Activated gamma-delta T cell treated with Interleukin-2 at 50 U/mL for 16 hours (primary cell): ENCODE measurements at places on chromosomes 4 and X.

- no peak for DNase-seq
Measured at GRCh38 chr4:118171381-118171780, 137.1 kb downstream of the NDST3 start.

- DNase-seq = no peak
Measured at GRCh38 chr4:185921583-185922555, 109.9 kb upstream of the SORBS2 start.

GRCh38 chr4:23035521-23036056 is 342.9 kb downstream of the GBA3 start:
- no peak for DNase-seq

- no peak for DNase-seq
Measured at GRCh38 chrX:24292353-24292752, 21.5 kb downstream of the SUPT20HL2 start.

DNA sequence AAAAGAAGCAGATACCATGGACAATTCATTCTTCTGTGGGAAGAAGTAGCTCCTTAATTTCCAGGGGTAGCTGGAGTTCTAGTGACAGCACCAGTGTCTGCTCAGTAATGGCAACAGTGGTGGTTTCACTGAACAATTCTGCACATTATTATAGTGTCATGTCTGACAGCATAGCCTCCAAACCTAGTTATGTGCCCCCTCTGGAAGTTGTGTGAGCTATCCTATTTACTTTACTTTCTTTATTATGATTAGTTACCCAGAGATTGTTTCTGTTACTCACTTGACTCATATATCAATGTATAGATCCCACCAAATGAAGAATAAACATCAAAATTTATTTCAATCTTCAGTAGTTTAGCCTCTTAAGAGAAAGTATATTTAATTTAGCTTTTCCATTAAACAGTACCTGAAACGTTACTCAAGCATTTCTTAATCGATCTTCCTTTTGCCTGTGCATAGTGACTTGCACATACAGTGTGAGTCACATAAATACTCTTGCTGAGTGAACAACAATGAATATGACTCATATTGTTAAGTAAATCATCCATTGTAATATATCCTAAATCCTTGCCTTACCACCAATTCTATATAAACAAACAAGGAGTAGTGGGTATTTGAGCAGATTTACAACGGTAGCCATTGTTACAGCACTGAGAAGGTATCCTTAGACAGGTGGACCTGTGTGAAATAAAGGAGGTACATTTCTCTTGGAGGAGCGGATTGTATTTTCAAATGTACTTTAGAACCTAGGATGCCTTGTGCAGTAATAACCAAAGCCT is 534.7 kb downstream of the ANKRD50 start:
- no peak for DNase-seq

GRCh38 chrX:121921258-121921657 is 873.8 kb downstream of the GLUD2 start:
- no peak for DNase-seq

- DNase-seq = no peak
Measured at GRCh38 chrX:81890521-81890920, 688.6 kb downstream of the SH3BGRL start.

- no peak for DNase-seq
Measured at GRCh38 chr4:102511830-102512605, 10.9 kb downstream of the NFKB1 start.

- DNase-seq = no peak
Measured at GRCh38 chrX:47285836-47286320, 53.1 kb downstream of the USP11 start.

DNA sequence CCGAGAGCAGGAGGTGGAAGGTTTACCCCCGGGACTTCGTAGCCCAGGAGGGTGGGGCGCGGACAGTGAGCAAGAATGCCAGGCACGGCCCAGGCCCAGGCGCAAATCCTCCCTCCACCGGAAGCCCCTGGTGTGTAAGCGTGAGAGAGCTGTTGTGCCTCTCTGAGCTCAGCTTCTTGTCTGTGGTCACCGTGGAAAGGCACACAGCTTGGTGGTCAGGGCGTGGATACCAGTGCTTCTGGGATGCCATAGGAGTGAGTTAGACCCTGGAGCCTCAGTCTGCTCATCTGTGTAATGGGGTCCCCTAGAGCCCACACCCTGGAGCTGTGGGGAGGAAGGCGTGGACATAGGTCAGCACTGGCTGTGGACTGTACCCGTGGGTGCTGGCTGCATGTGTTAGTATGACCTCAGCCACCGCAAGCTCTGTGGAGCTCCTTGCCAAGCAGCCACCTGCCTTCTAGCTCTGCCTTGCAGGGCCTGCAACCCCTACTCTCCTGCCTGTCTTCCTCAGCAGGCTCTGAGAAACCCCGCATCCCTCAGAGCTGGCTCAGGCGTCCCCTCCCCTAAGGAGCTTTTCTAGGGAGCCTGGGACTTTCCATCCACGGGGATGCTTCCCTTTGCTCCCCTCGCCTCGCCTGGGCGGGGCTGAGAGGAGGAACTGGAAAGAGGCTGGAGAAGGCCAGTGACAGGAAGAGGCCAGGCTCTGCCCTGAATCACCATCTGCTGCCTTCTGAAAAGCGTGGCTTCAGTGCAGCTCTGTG is 28.0 kb upstream of the AFAP1 start:
- no peak for DNase-seq

DNA sequence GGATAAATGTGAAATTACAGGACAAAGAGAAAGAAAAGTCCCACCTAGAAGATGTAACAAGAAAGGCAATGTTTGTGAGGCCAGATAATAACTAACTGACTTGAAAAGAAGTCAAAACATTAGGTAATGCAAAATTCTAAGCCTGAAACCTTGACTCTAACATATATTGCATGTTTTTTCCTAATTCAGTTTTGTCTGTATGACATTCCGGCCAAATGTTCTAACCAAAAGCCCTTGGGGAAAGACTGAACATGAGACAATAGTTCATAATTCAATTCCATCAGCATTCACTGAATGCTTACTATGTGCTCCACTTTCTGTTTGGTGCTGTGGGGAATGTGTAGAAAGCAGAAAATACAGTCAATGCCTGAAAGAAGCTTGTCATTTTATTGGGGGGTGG is 84.8 kb upstream of the PLAC1 start:
- no peak for DNase-seq

- DNase-seq = no peak
Measured at GRCh38 chr4:70449220-70449619, 22.8 kb upstream of the MUC7 start.

DNA sequence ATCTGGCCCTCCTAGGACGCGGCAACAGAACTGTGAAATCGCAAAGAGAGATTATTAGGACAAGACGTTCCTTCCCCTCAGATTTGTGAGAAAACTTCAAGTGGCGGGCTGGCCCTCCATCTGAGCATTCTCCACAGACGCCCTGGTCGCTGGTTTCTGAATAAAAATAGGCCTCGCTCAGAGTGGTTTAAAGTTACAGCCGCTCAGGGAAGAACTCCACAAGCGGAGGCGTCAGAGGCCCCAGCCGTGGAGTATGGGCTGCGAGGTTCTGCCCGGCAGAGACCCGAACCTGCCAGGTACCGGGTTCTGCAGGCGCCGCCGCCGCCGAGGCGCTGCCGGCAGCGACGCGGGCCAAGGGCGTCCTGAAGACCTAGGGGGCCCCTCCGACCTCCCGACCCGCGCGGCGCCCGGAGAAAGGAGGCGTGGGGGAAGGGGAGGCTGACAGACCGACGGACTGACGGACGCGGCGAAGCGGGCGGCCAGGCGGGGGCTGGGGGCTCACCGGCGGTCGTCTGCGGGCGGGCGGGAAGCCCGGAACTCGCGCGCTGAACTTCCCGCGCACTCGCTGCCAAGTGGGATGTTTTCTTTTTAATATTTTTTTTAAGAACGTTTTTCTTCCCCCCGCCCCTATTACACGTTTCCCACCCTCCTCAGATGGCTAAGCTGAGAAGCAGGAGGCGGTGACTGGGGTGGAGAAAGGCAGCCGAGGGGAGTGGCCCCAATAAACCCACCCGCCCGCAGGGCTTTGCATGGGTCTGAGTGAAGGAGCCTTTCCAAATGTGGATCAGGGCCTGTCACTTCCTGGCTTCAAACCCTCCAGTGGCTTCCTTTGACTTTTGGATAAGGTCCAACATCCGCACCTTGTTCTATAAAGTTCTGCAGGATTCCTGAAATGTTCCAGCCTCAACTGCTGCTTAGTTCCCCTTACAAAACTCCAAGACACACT is at the start of gene PABPC4L:
Gene PABPC4L (minus strand): TSS at position 574 of the 946 bp plus-strand sequence. CDS start 770 bp downstream, outside the sequence.
- DNase-seq = no peak

DNA sequence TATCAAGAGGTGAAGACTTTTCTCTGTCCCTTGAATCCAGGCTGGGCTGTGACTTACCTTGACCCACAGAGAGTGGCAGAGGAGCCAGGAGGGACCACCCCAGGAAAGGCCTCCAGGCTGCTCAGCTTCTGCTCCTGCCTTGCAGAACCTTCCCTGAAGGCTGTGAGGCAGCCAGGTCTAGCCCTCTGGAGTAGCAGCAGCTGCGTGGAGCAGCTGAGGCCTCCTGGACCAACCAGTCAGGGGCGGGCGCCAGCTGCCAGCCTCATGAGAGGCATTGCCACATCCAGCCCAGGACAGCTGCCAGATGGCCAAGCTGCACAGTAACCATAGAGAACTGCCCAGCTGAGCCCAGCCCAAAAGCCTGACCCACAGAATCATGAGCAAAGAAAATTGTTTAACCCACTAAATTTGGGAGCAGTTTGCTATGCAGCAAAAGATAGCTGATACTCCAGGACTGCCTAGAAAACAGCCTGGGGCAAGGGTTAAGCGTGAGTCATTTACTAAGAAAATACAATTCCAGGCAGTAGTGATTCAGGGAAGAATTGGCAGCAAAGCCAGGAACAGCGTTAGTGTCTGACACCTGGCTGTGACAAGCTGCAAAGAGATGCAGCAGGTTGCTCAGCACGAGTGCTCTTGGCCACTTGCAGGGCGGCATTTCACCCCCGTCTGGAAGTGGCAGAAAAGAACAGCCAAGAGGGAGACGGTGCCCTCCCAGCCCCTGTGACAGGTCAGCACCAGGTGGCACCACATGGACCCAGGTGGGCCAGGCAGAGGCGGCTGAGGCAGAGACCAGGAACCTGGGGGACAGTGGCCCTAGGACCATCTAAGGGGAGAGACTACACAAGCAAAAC is 14.7 kb upstream of the PDE6B start:
- DNase-seq = no peak

DNA sequence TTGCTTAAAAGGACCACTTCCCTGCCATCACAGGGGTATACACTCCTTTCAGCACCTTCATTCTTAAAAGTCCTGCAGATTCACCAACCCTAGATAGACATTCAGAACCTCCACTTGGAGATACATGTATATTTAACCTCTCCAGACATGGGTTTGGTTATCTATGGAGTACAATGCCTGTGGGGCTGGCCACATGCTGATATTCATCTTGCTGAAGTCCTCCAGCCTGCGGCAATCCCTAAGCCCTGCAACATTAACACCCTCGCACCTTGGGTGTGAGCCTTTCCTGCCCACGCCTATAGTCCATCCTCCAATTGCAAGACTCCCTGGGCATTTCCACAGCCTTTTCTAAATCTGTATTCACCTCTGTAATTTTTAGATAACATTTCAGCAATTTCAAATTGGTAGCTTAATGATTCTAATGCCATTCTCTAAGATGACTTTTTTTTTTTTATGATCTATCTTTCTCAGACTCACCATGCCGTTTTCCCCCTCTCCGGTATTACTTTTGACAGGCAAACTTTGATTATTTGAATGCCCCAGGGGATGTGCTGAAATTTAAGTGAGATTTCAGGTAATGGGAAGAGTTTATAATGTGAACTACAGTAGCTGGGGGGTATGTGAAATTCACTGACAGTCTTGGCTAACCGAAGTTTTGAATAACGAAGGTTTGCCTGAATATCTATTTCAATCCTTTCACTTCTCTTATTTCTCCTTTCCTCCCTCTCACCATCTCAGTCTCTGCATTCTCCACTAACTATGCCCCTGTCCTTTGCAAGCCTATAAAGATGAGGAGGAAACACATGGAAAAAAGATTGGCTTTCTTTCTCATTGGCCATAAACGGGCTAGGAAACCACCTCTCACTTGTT is 24.1 kb downstream of the CCDC149 start:
- no peak for DNase-seq

DNA sequence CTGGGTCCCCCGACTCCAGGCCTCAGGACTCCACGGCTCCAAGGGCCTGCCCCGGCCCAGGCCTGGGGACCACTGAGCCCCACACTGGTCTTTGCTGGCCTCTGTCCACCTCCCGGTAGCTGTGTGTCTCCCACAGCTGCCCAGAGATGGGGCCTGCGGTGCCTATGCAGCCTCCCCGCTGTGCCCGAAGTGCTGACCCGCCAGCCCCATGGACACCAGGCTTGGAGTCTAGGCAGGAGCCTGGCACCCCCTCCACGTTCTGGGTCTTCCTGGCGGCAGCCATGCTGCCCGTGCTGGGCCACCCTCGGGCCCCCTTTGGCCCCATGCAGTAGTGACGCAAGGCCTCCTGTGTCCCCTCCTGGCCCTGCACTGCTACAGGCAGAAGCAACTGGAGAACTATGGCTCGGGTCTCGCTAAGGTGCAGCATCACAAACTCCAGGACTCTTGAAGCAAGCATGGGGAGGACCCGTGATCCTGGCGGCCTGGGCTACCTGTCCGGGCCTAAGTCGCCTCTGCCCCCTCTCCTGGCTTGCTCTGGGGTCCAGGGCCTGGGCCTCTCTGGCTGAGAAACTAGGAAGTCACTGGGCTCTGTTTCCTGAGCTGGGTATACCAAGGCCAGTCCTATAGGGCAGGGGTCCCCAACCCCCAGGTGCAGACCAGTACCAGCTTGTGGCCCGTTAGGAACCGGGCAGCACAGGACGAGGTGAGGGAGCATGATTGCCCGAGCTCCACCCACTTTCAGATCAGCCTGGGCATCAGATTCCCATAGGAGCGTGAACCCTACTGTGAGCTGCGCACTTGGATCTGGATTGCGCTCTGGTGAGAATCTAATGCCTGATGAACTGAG is 917 bp downstream of the MYL5 start:
- no peak for DNase-seq

GRCh38 chr4:172866421-172866820 is 302.2 kb upstream of the GALNT7 start:
- DNase-seq = no peak

DNA sequence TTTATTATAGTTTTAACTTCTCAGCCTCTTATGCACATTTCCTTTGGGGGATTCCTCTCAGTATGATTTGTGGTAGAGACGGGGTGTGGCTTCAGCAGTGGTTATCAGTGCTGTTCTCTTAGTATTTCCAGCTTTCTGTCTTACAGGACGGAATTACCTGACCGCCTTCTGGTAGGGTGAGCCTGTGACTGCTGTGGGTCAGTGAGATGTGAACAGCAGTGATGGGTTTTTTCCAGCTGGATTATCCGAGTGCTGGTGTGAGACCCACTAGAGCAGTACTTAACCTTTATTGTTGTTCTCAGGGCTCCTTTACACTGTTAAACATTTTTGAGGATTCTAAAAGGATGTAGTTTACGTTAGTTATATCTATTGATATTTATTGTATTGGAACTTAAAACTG is 135.2 kb downstream of the SLIT2 start:
- DNase-seq = no peak

DNA sequence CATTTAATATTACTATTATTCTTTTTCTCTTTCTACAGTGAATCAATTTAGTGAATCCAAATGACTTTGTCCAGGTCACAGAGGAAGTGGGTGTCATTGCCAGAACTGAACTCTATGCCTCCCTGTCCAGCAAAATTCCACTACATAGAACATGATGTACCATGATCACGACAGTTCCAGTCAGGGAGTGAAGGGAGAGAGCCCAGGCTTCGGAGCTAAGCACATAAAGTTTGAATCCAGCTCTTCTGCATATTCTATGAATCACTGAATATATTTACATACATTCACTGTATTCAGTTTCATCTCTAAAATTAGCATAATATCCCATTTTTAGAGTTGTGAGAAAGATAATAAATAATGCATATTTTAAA is 17.4 kb downstream of the ARHGEF38 start:
- DNase-seq = no peak

- DNase-seq = no peak
Measured at GRCh38 chr4:166259081-166259480, 386.0 kb downstream of the TLL1 start.

- no peak for DNase-seq
Measured at GRCh38 chrX:45766981-45767501, 566.4 kb upstream of the DIPK2B start.
